ENCODE measurements at places on chromosomes 6 and 20. TPM values are rescaled to one million over a fixed set of nuclear protein-coding genes. Genes with fewer than 3 reads are reported as not detected.

DNA sequence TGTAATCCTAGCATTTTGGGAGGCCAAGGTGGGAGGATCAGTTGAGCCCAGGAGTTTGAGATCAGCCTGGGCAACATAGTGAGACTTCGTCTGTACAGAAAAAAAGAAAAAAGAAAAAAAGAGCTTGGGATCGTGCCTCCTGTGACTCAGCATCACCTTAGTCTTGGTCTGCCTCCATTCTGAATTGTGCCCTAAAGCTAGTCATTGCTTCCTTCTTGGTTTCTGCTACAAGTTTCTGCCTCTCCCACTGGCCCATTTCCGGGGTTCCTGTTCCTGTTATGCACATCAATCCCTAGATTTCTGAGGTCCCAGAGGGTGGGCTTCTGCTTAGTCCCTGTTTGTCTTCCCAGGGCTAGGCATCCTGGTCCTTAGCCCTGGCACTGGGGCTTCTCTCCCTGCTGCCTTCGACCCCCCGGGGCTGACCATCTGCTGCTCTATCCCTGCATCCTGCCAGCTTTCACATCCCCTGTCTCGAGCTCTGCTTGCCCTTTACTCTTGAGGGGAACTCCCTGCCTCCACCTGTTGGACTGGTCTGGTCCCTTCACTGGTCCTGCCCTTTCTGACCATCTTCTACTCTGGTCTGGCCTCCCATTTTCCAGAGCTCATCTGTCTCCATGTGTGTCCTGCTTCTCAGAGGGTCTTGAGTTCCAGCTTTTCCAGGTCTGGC, 77.5 kb upstream of the ESR1 start:
- no peak for DNase-seq
- no peak overlapping the region for H3K27ac ChIP-seq
- no peaks in the 10 kb centered on the region for H3K36me3 ChIP-seq
- no peak overlapping the region for H3K4me3 ChIP-seq
- H3K27me3 ChIP-seq: no peaks in the 10 kb centered on the region

Gene CGAS
- not detected for polyA plus RNA-seq

Gene HTR1E
- polyA plus RNA-seq: 0.02 TPM

Gene B3GALT4
- polyA plus RNA-seq: 0.55 TPM

Gene LRRN4
- polyA plus RNA-seq: not detected
